ENCODE measurements at places on chromosomes 2 and 18. TPM values are rescaled to one million over a fixed set of nuclear protein-coding genes. Genes with fewer than 3 reads are reported as not detected.

GRCh38 chr2:239267288-239267951 is 133.4 kb downstream of the HDAC4 start:
- peak; percentile 96 for DNase-seq

DNA sequence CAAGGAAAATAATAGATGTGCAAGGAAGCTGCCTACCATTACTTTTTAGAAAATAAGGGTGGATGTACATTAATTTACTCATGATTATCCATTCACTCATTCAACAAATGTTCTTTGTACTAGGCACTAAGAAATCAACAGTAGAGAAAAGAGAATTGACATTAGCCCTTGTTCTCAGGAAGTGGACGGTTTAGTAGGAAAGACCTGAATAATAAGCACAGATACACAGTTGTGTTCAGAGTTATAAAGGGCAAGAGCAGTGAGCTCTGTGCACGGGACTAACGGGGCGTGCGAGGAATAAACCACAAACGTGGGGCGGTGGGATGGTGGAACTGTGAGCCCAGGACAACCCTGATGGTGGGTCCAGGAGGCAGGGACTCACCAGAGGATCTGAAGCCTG is 94.4 kb upstream of the MBOAT2 start:
- DNase-seq = no peak

DNA sequence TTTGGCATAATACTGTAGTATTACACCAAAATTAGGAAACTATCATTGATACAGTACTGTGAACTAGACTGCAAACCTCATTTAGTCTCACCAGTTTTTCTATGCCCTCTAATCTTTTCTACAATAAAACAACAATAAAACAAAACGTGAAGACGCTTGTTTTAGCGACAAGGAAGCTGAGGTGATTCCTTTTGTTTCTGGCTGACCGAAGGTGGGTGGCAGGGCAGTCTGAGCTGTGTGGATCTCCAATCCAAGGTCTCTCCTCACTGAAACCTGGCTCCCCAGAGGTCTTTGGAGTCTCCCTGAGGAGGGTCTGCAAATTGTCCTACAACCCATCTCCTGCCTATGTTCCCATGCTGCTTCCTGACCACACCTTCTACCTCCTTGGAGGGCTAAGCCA is 59.3 kb downstream of the ARMC9 start:
- no peak for DNase-seq

HOXD12 gene
- not detected for total RNA-seq

TRIB2 gene
- total RNA-seq = 68.3 TPM

LIMS4 gene
- 3.7 TPM for total RNA-seq

DNA sequence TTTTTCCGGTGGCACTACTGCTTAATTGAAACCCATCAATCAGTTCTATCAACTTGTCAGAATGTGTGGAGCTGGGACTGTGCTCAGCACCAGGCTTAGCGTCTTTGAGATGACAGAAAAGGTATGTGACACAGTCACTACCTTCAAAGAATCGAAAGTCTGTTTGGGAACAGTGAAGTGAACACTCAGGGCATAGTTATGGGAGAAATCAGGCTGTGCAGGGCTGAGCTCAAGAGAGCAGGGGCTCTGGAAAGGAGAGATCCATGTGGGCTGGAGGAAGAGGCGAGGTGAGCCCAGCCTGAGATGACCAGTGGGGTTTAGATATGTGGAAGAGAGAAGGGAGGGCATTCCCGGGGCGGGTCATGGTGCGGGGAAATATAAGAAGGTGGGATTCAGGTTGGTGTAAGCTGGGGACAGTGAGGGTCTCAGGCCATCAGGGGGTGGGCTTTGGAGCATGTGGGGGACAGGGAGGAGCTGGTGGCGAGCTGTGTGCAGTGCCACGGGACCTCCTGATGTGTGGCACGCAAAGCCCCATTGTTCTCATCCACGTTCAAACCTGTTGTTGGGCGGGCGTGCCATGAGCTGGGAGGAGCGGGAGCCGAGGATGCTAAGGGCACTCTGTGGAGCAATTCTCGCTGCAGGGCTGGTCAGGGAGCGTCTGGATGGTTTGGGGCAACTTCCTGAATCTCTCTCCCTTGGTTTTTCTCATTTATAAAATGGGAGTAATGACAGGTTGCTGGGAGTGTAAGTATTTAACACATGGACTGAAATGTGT is 72.5 kb downstream of the VAPA start:
- DNase-seq = no peak

GRCh38 chr2:10650761-10651160 is 39.0 kb downstream of the NOL10 start:
- DNase-seq = no peak

- no peak for DNase-seq
These were observed 2.8 kb downstream of the KCTD1 start for GRCh38 chr18:26545335-26546123.

SLC14A1 gene
- 2.7 TPM for total RNA-seq

- no peak for DNase-seq
These were observed 129.0 kb downstream of the GPD2 start for GRCh38 chr2:156565066-156565710.

DNA sequence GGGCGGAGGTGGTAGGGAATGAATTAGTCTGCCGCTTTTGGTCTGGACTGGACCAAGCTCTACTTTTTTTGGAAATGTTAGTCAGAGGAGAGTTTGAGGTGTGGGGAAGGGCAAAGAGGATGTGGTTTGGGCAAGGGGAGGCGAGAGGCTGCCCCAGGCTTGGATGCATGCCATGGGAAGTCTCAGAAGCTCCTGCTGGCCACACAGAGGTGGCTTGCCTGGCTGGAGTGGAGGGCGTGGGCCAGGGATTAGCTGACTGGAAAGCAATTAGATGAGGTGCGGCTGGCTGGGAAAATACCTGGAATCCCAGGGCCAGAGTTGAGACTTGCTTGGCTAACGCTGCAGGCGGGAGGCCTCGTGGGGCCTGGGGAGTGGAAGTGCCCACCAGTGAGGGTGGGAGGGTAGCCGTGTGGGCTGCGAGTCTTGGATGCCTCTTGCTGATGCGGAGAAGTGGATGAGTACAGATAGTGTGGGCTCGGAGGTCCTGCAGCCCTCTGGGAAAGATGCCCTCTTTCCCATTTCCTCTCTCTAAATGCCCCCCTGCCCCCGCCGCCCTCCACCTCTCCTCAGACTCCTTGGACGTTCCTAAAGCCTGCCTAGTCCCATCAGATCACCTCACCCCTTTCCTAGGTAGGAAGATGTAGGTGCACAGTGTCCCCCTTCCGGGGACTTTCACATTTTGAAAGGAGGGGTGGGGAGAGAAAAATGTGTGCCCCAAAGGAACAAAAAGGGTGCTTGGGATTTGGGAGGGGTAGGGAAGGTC is 117.6 kb downstream of the SMAD7 start:
- no peak for DNase-seq

DNA sequence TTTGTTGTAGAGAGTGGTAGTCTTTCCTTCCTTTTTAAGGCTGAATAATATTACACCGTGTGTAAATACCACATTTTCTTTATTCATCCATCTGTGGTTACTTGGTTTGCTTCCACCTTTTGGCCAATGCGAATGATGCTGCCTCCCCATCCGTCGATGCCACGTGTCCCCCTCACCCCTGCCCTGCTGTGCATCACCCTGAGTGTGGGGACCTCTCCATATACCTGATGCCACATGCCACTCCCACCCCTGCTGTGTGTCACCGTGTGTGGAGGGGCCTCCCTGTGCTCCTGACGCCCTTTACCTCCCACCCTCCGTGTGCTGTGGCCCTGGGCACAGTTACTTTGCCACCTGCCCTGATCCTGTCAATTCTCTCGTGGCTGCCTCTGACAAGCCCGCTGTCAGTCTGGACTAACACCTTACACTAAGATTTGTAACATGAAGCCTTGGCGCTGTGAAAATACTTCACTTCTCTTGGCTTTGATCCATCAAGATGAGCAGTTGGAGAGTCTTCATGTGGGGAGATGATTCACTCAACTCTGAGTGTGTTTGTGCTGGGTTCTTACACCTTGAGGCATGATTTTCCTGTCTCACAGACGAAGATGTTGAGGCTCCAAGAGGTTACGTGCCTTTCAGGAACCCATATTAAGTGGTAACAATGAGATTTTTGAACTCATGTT is 234.0 kb downstream of the ZNF407 start:
- DNase-seq = no peak

GRCh38 chr18:79167526-79168190 is 98.5 kb downstream of the ATP9B start:
- no peak for DNase-seq

GRCh38 chr2:159797543-159798375 is at the start of gene CD302:
Gene CD302, minus strand, starts transcription at chr2:159798208. Its CDS starts 10 bp downstream, at chr2:159798198.
- no peak for DNase-seq

POTEI gene
- not detected for total RNA-seq

GRCh38 chr2:199590321-199591203 is 132.8 kb upstream of the SATB2 start:
- no peak for DNase-seq

DNA sequence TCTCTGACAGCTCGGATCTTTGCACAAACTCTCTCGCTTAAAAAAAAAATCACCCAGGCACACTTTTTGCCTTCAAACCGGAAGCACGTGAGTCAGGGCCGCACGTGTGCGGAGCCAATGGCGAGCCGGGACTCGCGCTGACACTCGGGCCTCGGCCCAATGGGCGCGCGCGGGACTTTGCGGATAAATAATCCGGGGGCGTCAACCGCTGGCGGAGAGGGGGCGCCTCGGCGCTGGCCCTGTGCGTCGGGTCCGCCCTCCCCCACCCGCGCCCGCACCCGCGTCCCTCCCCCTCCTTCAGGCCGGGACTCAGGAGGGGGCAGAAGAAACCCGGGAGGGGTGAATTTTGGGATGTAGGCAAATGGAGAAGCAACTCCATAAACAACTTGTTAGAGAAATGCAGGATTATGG is 319 bp upstream of the EN1 start:
- DNase-seq = no peak

NTSR2 gene
- total RNA-seq = not detected

DNA sequence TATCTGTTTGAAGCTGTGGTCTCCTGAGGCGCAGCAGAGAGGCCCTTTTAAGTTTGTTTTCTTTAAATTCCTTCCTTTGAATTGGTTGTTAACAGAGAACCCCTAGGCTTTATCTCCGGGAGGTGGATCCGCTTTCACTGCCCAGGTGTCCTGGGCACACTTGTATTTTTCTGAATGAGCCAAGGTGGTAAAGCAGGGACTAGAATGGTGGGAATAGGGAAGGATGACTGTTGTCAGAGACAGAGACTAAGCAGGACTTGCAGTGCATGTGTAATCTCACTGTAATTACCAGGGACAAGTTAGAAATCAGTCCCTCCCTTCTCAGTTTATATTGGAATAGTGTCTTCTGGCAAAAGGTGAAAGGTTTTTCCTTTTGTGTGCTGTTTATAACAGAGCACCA is 72.8 kb downstream of the PHLPP1 start:
- no peak for DNase-seq

- no peak for DNase-seq
These were observed 538.2 kb downstream of the NYAP2 start for GRCh38 chr2:225937625-225938187.

CPSF3 gene
- total RNA-seq = 51.7 TPM

- peak; percentile 35 for DNase-seq
These were observed 62.8 kb upstream of the NEUROD1 start for GRCh38 chr2:181742922-181743722.

MBP gene
- 95.3 TPM for total RNA-seq

DNA sequence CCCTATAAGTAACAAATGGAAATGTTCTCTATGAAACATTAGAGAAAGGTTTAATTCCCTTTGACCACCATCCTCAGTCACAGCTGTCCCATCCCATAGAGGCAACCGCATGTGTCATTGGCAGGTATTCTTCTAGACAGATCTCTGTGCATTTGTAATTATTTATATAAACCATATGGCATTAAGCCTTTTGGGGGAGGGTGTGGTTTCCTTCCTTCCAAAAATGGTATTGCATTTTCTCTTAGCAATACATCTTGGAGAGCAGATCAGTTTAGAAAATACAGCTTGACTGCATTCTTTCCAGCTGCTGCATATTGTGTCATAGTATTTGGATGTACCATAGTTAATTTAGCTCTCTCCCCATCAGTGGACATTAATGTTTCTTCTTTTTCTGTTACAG is 57.7 kb downstream of the LCLAT1 start:
- DNase-seq = no peak

DNA sequence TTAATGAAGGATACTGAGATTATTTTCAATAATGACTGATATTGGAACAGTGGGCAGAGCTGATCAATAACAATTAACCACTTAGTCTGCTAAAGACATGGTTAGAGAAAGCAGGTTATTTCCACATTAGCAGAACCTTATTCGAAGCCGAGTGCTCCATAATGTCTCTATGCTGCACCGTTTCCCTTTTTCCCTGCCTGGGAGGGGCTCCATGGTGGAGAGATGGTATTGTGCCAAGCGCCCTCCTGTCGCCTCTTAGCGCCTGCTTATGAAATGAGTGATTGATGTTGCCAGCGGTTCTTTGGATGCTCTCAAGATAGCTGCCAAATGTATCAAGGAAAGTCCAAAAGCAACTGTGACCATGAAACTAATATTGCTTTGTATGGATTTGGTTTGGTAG is 34.6 kb upstream of the INSIG2 start:
- no peak for DNase-seq

DNA sequence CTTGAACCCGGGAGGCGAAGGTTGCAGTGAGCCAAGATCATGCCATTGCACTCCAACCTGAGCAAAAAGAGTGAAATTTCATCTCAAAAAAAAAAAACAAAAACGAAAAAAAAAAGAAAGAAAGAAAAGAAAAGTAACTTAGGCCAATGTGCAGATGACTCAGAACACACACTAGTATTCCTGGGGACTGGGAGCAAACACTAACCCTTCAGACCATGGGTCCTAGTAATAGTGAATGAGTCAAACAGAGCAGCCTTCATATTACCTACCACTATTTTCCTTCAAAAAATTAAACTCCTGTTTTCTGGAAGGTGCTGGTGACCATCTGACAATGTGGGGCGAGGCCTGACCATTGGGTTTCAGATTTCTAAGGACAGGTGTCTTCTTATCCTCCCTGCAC is 253.4 kb downstream of the PIEZO2 start:
- DNase-seq = no peak

GRCh38 chr2:206915121-206915520 is 24.2 kb upstream of the CPO start:
- DNase-seq = no peak

SP140 gene
- total RNA-seq = 137 TPM

GRCh38 chr18:55570966-55571365 is 17.0 kb downstream of the TCF4 start:
- no peak for DNase-seq

DNA sequence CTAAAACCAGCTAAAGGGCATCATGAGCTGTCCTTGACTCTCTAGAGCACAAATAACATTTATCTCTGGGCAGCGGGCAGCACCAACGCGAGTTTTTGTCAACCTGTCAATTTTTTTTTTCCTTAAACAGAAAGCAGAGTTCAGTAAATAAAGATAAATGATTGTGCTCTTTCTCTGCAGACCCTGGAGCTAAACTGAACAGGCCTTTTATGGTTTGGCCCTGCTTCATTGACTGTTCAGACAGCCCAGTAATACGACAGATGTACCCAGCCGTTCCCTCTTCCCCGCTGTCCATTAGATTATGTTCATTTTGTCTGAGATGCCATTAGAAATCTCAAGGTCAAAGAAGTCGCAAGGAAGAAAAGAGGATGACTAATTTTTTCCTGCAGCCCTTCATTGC is 280.5 kb upstream of the PIK3C3 start:
- DNase-seq = no peak

NT5C1B gene
- not detected for total RNA-seq

- DNase-seq = peak; percentile 2
These were observed 11.7 kb downstream of the PROC start for GRCh38 chr2:127429844-127430425.

- peak; percentile 59 for DNase-seq
These were observed 806 bp downstream of the RFX8 start for GRCh38 chr2:101473911-101474701.
